ENCODE measurements at places on chromosomes 2 and 18. TPM values are rescaled to one million over a fixed set of nuclear protein-coding genes. Genes with fewer than 3 reads are reported as not detected.

Gene FEZ2
- 51.9 TPM for total RNA-seq

Gene LYPD6B
- total RNA-seq, result not detected

GRCh38 chr2:190847504-190848081 is 33.0 kb upstream of the GLS start:
- DNase-seq, result no peak
- H3K4me1 ChIP-seq, result no peaks in the 10 kb centered on the region
- no peak overlapping the region for H3K27ac ChIP-seq
- no peaks in the 10 kb centered on the region for H3K27me3 ChIP-seq

DNA sequence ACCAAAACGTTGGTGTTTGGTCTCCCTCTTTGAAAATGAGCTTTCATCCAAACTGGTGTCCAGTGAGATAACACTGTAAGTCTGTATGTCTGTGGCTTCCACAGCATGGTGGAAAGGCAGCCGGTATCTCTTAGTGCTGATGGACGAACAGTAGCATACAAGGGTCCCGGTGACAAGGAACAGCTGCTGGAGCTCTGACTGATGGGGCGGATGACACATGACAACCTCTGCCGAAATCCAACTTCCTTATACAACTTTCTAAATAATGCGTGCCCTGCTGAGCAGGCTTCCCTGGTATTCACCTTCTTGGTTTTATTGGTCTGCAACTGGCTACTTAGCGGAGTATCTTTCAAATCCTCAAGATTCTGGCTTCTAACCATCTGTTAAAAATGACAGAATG is 216.2 kb downstream of the SRBD1 start:
- no peak overlapping the region for H3K4me3 ChIP-seq
- H3K36me3 ChIP-seq, result no peaks in the 10 kb centered on the region
- H3K4me1 ChIP-seq, result peaks cover 29% of the 10 kb centered on the region
- peak; percentile 6 for DNase-seq
- no peaks in the 10 kb centered on the region for H3K27me3 ChIP-seq

DNA sequence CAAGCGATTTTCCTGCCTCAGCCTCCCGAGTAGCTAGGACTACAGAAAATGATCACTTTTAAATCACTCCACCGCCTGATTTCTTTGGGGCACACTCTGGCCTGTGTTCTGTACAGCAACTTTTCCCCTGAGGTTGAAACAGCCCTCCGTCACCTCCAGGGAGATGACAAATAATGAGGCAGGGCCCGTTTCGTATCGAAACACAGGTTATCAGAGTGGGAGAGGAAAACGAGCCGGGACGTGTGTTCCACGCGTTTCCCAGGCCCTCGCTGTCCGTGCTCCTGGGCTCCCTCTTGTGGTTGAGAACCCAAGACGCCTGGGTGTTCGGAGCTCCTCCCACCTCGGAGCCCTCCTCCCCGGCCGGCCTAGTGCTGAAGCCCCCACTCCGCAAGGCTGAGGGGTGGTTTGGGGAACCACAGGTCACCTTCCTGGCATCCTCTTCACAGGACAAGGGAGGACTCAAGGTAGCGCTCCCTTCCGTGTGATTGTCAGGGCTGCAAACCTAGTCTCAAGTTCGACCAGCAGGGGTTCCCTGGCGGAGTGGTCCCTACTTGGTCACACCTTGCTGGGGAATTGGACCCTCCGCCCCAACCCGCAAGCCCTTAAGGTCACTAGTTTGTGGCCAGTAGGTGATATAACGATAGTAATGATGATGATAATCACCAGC is 12.8 kb downstream of the ATP6V1B1 start:
- H3K4me1 ChIP-seq, result peaks cover 9% of the 10 kb centered on the region
- no peaks in the 10 kb centered on the region for H3K36me3 ChIP-seq

All from neural progenitor cell (in vitro differentiated cells).